Cardiac septum (tissue), 1 donor: ENCODE measurements at places on chromosomes 1 and 21. TPM values are rescaled to one million over a fixed set of nuclear protein-coding genes. Genes with fewer than 3 reads are reported as not detected.
A peak's percentile ranks its signal among the peaks of the same experiment; 100 is the strongest.

DNA sequence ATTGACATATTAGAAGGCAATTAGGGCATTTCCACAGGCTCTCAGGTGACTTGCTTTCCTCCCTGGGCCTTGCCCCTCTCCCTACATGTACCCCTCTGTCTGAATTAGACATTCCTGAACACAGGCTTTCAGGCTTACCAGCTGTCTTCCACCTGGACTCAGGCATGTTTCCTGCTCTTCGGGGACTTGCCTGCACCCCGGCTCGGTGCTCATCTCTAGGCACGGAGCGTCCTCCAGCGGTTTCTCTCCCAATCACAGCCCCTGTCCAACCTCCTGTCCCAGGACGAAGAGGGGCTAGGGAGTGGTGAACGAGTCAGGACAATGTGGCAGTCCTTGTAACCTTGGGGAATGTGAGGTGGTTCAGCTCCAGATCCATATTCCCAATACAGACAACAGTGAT is 4.2 kb downstream of the PROK1 start:
- DNase-seq: no peak

ACTL8 gene
- not detected for total RNA-seq

DNA sequence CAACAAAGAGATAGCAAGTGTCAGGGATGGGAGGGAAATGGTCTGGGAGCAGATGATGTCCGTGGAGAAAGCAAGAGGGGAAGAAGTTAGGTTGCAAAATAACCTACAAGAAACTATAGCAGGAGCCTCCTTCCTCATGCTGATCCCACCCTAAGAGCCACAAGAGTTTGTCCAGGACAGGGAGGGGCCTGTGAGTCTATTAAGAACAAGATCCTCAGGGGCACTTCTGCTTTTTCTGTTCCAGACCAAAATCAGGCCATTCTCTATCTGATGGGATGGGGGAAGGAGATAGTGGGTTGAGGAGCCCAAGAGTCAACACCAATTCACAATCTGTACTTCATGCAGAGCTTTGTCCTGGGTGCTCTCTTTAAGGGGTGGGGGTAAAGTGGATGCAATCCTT is 7.7 kb upstream of the ATP1A4 start:
- no peak for DNase-seq

- DNase-seq: no peak
Observed at GRCh38 chr21:24514081-24514733, 1093.1 kb downstream of the MRPL39 start.

GRCh38 chr1:222171005-222171404 is 376.9 kb downstream of the HHIPL2 start:
- no peak for DNase-seq

DNA sequence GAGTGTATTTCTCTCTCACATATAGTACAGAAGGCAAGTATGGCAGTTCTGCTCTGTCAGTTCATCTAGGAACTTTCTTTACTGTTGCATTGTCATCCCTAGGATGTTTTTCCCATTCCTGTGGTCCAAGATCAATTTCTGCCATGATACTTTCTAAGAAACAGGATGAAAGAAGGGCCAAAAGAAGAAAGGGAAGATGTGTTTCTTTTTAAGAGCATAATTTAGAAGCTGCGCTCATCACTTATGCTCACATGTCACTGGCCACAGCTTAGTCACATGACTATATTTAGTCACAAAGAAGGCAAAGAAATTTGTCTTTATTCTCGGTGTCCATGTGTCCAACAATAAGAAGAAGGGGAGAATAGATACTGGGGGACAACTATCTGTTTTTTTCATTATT is 7.0 kb upstream of the MAST2 start:
- no peak for DNase-seq

DNA sequence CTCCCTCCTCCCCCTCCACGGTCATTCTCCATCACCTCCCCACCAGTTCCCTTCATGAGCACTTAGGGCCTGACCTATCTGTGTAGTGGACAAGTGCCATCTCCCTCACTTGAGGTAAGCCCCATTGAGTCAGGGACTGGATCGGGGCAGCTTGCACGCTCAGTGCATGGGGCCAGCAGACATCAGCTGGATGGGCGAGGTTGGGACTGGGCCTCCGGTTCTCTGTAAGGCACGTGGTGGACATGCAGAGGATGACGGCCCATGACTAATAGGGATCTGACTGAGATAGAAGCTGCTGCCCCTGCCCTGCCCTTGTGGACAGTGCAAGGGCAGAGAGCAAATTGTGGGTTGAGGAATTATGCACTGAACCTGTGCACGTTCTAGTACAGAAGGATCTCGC is 120.4 kb upstream of the C1orf174 start:
- no peak for DNase-seq

- DNase-seq: no peak
Observed at GRCh38 chr1:229420765-229421164, 13.1 kb downstream of the ACTA1 start.

DNA sequence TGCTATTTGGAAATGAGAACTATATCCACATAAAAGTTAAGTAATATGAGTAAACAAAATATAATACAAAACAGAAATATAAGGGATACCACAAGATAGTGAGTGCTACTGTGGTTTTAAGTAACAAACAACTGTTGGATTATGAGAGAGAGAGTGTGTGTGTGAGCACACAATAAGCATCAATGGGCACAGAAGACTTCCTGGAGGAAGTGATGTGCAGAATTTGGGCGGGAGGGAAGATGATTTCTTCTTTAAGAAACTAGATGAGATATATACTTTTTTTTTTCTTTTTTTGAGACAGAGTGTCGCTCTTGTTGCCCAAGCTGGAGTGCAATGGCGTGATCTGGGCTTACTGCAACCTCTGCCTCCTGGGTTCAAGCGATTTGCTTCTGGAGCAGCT is 7.9 kb upstream of the IER5 start:
- no peak for DNase-seq

- no peak for DNase-seq
Observed at GRCh38 chr1:111587509-111588174, 31.9 kb upstream of the RAP1A start.

GRCh38 chr1:158147401-158147800 is 33.3 kb upstream of the CD1D start:
- DNase-seq: no peak

GRCh38 chr1:6131561-6131960 is 48.6 kb downstream of the CHD5 start:
- peak; percentile 74 for DNase-seq

BARHL2 gene
- total RNA-seq: not detected

DNA sequence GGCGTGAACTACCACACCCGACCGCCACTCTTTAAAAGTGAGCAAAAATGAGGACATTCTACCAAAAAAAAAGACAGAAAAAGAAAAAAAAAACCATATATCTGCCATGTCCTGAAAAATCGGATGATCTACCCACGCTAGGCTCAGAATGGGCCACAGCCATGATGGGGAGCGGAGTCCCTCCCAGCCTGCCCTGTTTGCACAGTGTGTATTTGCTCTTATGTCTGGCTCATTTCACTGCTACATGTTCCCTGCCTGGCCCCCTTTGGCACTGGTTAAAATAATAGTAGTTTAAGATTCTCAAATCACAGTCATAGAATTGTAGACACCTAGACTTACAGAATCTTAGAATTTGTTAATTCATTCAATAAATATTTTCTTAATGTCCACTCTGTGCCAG is 121.9 kb downstream of the PTPRU start:
- no peak for DNase-seq

PRKAB2 gene
- 27.9 TPM for total RNA-seq

DNA sequence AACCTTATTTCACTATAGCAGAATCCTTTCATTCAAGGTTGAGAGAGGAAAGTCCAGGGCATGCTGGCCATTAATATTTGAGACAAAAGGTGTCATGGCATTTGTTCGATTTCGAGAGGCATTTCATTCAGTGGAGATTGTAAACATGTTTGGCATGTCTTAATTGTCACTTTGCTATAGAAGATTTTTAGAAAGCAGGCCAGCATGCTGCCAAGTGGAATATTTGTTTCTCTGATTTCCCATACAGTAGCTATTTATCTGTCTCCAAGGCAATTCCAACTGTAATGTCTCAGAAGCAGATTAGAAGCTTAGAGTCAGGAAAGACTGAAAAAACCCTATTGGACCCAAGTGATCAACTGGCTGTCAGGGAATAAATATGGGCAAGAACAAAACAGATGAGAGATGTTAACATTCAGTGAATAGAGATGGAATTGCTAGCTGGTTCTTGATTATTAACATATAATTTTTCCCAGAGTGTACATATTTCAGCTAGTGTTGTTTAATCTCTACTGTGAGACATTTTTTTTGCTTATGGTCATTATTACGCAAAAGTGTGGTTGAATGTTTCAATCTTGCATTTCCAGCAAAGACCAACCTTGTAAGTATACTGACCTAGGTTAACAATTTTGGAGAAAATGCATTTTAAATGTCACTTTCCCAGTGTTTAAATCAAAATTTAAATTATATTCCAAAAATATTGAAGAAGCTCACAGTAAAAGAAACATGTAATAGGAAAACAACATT is 174.6 kb downstream of the KCNK2 start:
- no peak for DNase-seq

GRCh38 chr1:115239426-115239825 is 98.6 kb downstream of the NGF start:
- DNase-seq: no peak

DNA sequence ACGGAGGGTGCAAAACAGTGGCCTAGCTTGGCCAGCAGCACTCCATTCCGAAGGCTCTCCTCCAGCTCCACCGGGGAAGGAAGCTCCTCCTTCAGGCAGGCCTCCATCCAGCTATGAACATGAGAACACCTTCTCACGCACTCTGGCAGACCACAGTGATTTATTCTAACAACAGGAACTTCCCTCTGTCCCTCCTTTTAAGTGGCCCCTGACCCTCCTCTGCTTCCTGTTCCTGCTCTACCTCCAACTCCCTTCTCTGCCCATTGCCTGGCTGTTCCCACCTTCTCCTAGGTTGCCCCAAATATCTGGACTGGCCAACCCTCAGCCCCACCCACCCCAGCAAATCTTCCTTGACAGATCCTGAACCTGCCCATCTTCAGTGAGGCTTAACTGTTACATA is 5.9 kb downstream of the IQGAP3 start:
- no peak for DNase-seq

DNA sequence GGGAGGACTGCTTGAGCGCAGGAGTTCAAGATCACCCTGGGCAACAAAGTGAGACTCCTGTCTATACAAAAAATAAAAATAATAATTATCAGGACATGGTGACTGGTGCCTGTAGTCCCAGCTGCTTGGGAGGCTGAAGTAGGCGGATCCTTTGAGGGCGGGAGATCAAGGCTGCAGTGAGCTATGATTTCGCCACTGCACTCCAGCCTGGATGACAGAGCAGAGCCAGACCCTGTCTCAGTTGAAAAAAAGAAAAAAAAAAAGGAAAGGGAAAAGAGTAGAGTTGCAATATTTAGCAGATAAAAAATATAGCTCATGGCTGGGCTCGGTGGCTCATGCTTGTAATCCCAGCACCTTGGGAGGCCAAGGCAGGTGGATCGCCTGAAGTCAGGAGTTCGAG is 3.3 kb upstream of the S1PR1 start:
- DNase-seq: no peak

PTPRU gene
- 6.6 TPM for total RNA-seq

GRCh38 chr1:54819195-54819536 is 18.0 kb upstream of the TTC22 start:
- no peak for DNase-seq

RIMS3 gene
- total RNA-seq: 0.67 TPM

- no peak for DNase-seq
Observed at GRCh38 chr21:29403301-29403700, 104.6 kb downstream of the BACH1 start.

- DNase-seq: no peak
Observed at GRCh38 chr21:32565856-32566465, 19.4 kb downstream of the TCP10L start.

SPRR2A gene
- not detected for total RNA-seq

- no peak for DNase-seq
Observed at GRCh38 chr1:233245191-233245765, 50.2 kb downstream of the PCNX2 start.

DNA sequence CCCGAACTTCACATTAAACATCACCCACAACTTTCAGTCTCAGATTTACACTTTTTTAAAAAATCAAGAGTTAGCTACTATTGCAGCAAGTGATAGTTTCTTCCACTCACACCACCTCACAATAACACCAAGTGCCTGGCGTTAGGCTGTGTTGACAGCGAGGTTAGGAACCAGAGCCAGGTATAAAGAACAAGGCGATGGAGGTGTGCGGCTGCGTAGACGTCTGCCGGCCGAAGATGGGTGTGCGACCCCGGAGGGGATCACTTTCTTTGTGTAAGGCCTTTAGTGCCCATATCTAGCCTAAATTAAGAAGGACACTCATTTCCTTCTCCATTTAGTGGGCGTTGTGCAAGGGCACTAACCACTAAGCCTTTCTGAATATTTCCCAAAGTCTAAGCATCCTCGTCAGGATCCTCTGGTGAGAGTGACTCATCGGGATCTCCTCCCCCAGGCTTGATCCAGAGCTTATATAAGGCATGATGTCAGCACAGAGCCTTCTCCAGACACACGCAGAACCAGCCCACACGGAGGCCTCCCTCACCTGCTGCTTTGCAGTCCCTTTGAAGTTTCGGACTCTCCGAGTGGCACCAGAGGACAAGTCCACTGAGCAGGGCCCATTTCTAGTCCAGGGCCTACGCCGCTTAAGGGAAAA is 11.8 kb downstream of the NHLH2 start:
- no peak for DNase-seq

KRTAP7-1 gene
- not detected for total RNA-seq

DNA sequence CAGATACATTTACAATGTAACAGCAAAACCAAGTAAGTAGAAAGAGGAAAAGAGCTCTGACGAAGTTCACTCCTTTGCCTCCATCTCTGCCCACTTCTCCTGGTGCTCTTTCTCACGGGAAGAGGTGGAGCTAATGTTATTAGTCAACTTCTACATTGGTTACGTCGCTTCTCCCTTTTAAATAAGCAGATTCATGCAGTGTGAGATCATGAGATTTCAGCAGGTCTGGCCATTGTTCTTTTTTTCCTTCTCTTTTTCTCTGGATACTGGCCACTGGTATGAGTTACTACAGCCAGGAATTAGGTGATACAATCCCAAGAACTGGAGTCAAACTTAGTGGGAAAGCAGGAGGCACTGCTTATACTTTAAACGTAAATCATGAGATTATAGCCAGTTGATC is 207.1 kb downstream of the AKT3 start:
- no peak for DNase-seq

DNA sequence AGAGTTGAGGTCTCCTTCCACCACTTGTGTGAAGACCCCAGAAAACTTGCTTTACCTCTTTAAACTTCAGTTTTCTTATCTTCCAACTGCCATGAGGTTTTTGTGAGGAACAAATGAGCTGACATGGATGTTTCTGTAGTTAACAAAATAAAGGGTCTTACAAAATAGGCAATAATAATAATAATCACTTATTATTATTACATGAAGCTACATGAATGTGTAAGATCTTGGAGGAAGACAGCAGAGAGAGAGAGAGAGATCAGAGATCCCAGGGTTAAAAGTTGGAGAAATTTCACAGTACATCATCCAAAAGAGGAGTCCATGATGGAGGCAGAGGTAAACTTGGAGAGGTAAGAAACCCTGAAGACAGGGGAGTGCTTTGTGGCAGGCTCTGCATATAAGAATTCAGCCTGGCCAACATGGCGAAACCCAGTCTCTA is 10.7 kb downstream of the RCC1 start:
- no peak for DNase-seq

GRCh38 chr1:244545511-244545910 is 84.4 kb downstream of the CATSPERE start:
- DNase-seq: no peak

NDUFS2 gene
- total RNA-seq: 253 TPM
